Thyroid gland (tissue), 4 donors: ENCODE measurements at places on chromosomes 3 and 15. TPM values are rescaled to one million over a fixed set of nuclear protein-coding genes. Genes with fewer than 3 reads are reported as not detected.

- H3K27me3 ChIP-seq: no peaks in the 10 kb centered on the region
- no peaks in the 10 kb centered on the region for H3K4me1 ChIP-seq
- H3K27ac ChIP-seq: no peak overlapping the region
- no peaks in the 10 kb centered on the region for H3K36me3 ChIP-seq
Measured at GRCh38 chr3:134092208-134092701, 62.5 kb upstream of the SLCO2A1 start.

GRCh38 chr3:136898549-136898948, 36.5 kb downstream of the NCK1 start:
- H3K27ac ChIP-seq: no peak overlapping the region
- H3K4me3 ChIP-seq: no peak overlapping the region
- H3K27me3 ChIP-seq: no peaks in the 10 kb centered on the region
- no peaks in the 10 kb centered on the region for H3K36me3 ChIP-seq

DNA sequence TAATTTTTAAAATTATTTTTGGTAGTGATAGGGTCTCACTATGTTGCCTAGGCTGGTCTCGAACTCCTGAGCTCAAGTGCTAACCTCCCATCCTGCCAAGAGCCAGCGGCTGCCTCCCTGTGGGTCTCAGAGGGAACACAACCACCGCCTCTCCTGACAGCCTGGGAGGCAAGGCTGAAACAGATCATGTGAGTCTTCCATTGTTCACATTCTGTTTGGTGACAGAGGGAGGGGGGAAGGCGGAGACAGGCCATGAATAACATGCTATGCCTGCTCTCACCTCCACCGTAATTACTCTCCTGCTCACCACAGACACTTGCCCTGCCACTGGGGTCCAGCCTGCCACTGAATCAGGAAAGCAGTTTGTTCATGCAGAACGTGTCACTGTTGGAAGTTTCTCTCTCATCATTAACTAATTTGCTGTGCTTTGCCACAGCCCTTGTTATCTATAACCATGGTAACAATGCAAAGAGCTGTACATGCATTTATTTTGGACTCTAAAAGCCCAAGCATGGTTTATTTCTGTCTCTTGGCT, 78.4 kb upstream of the RASGRF1 start:
- H3K4me3 ChIP-seq: no peak overlapping the region
- no peaks in the 10 kb centered on the region for H3K4me1 ChIP-seq
- H3K27ac ChIP-seq: no peak overlapping the region
- H3K27me3 ChIP-seq: no peaks in the 10 kb centered on the region

- no peak overlapping the region for H3K4me3 ChIP-seq
- H3K4me1 ChIP-seq: no peaks in the 10 kb centered on the region
- no peak overlapping the region for H3K27ac ChIP-seq
- H3K27me3 ChIP-seq: no peaks in the 10 kb centered on the region
- no peak for DNase-seq
Measured at GRCh38 chr3:169430707-169431404, 232.7 kb downstream of the MECOM start.

GRCh38 chr3:196168808-196169391, 42.3 kb downstream of the ZDHHC19 start:
- no peak overlapping the region for H3K4me3 ChIP-seq
- DNase-seq: peak; percentile 29
- H3K27me3 ChIP-seq: no peaks in the 10 kb centered on the region
- peaks cover 3% of the 10 kb centered on the region for H3K4me1 ChIP-seq

- no peak for DNase-seq
- H3K4me3 ChIP-seq: no peak overlapping the region
- H3K4me1 ChIP-seq: no peaks in the 10 kb centered on the region
- H3K27me3 ChIP-seq: no peaks in the 10 kb centered on the region
- no peak overlapping the region for H3K27ac ChIP-seq
Measured at GRCh38 chr3:2603692-2604289, 505.1 kb downstream of the CNTN4 start.

The PLA1A gene
- total RNA-seq: 3.1 TPM

The SCN11A gene
- total RNA-seq: 0.33 TPM

The MOBP gene
- total RNA-seq: not detected
